CD8-positive, alpha-beta memory T cell (primary cell): ENCODE measurements at places on chromosomes 16 and 17. TPM values are rescaled to one million over a fixed set of nuclear protein-coding genes. Genes with fewer than 3 reads are reported as not detected.

DNA sequence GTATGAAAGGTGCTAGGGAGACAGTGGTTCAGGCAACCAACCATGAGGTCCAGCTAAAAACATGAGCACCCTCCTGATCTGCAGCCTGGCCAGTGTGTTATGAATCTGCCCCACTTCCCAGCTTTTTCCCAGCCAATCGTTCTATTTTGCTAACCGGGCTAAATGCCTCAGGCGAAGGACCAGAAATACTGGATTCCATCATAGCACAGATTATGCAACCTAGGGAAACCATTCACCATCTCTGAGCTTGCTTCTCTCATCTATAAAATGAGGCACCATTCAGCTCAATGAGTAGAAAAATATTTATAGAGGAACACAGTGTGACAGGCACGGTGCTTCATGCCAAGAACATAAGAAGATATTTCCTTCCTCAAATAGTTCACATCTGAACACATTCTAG, 45.2 kb upstream of the NUDT7 start:
- DNase-seq, result no peak

- peak; percentile 35 for DNase-seq
Observed at GRCh38 chr17:7132511-7133094, 18.0 kb upstream of the ASGR2 start.

DNA sequence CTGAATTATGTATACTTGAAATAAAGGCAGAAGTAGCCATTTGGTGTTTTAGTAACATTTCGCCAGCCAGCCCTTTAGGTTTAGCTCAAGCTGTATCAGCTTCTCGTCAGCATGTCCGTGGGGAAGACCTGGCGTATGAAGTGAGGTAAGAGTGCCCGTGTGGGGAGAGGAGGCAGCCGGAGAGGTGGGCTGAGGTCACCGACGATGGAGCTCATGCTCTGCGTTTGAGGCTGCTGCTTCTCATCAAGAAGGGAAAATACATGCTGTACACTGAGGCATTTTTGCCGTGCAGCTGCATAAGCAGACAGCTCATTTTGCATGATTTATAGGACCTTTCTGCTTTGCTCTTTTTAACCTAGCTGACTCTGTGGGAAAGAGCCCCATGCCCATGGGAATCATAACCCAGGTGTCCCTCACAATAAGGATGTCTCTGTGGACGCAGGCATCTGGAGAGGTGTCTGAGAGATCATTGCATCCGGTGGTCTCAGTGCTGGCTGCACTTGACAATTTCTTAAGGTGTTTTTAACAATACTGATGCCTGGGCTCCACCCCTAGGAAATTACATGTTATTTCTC, 179.1 kb downstream of the ABCC12 start:
- no peak for DNase-seq

- peak; percentile 56 for DNase-seq
Observed at GRCh38 chr17:32461853-32462617, 17.7 kb downstream of the PSMD11 start.

- DNase-seq, result no peak
Observed at GRCh38 chr17:60398227-60398959, 6.5 kb upstream of the USP32 start.

DNA sequence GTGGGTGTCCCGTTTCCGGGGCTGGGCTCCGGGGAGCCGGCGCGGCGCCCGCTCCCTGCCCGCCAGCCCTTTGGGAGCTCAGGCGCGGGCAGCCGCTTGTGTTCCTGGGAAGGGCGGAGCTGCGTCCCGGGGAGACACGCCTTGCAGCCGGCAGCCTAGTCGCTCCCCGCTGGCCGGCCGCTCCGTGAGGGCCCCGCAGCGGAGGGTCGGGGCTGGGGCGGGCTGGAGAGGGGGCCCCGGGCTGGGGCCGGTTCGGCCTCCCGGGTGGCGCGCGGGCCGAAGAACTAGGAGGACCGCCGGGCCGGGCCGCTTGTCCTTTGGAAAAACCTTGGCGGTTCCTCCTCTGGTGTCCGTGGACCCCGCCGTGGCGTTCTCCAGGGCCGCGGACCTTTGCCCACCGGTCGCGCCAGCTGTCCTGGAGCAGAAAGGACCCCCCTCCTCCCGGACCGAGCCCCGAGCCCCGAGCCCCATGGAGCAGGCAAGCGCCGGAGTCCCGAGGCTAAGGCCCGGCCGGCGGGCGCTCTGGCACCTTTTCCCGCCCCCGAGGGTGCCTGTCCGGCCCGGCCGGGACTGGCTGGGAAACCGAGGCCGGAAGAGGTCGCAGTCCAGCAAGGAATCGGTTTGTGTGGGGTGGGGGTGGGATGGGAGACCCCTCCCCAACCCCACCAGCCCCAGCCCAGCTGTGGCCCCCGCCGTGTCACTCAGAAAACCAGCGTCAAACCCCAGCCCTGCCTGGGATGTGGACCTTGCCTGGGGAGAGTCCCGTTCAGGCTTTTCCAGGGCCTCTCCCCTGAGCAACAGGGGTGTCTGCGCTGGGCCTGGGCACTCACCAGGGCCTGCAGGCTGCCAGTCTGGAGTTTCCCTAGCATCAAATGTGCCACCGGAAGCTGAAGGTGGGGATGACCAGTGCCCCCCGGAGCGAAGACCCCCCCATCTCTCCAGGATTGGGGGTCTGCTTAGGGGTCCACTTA, 6.8 kb upstream of the TBC1D3B start:
- no peak for DNase-seq

DNA sequence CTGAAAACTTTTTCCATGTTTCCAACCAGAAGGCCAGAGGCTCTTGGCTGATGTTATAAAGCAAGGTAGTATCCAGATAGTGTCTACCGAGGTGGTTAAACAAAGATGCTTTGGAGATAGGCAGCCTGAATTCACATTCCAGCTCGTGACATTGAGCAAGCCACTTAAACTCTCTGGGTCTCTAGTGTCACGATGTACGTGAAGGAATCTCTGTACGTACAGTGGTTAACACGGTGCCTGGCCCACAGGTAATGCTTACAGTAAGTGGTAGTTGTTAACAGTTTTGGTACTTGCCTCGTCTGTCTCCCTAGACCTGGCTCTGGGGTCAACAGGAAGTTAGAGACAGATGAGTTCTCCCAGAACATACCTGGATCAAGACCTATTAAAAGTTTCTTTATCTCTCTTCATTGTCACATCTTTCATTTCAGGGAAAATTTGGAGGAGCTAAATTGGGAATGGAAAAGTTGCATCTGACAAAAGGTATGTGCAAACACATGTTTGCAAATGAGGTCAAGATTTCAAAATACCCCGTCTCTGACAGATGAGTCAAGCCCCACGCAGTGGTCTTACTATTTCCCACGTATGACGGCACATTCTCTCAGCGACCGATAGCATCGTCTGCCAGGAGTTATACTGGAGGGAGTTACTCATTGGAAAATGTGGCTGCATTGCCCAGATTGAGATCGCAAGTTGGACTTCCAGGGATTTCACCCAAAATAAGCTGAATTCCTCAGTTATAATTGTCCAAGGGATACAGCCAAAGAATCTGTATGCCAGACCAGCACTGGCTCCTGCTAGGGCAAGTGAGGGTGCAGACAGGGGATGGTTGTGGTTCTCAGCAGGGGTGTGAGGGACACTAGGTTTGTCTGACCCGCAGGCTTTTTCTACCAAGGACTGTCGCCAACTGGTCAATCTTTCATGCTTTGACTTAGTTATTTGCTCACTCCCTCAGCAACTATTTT, 18.9 kb upstream of the MYH10 start:
- DNase-seq, result no peak

The EPX gene
- total RNA-seq, result not detected

The CDH8 gene
- total RNA-seq, result not detected

DNA sequence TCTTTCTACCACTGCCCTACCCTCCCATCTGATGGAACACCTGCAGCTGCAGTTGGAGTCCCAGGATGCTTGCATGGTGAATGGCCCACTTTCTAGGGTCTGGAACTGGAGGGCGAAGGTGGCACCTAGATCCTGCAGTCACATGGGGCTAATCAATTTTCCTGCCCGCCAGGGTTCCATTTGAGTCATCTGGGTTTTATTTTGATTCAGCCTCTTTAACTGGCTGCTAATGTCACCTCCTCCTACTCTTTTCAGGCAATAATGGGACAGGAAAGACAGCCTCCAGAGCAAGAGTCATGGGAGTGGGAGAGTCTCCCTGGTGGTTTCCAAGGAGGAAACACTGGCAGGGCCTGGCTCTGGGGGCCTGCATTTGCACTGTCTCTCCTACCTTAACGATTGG, 3.8 kb upstream of the TBKBP1 start:
- no peak for DNase-seq

The PRM3 gene
- not detected for total RNA-seq

The SEC14L1 gene
- 73.3 TPM for total RNA-seq

The ESRP2 gene
- 0.11 TPM for total RNA-seq

The SOST gene
- total RNA-seq, result not detected

The TMED6 gene
- 0.80 TPM for total RNA-seq

DNA sequence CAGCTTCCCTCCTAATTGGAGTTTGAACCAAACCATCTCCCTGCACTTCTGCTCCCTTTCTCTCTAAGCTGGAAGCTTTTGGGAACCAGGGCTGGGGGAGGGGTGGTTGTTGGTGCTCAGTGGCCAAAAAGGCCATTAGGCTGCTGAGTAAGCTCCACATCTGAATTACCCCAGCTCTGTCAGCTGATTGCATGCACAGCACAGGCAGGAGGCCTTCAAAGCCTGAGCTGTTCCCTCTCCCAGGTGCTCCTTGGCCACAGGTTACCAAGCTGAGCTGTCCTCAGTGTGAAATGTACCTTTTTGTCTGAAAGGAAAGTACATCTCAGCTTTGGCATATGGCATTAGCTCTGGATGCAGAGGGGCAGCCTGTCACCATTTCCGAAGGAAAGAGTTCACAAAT, 6.2 kb upstream of the TBKBP1 start:
- no peak for DNase-seq

The OR3A2 gene
- total RNA-seq, result 6.7 TPM

The SUZ12 gene
- total RNA-seq, result 63.1 TPM
